EL (cell line): ENCODE measurements at places on chromosomes 13 and 19.

DNA sequence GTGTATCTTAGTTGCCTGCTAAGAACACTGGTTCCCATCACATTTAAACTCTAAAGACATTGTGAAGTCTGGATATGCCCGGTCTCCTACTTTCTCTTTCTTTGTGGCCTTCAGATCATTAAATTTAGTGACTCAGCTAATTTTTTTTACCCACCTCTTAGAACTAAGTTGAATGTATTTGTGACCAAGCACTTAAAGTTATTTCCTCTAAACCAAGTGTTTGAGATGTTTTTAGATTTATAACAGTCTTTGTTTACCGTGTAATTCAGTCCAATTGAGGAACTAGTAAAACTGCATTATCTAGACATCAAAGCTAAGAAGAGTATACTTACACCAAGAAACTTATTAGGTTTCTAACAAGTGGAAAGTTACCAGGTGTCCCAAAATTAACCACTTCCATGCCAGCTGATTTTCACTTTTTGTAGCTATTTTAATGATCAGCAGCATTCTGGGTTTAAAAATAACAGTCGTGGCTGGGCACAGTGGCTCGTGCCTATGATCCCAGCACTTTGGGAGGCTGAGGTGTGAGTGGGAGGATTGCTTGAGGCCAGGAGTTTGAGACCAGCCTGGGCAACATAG, 53.1 kb downstream of the ARHGAP35 start:
- DNase-seq, result peak; percentile 60

- DNase-seq, result no peak
Observed at GRCh38 chr13:39877134-39877533, 221.7 kb downstream of the COG6 start.

- DNase-seq, result no peak
Observed at GRCh38 chr13:25923217-25924085, 128.4 kb downstream of the SHISA2 start.

- no peak for DNase-seq
Observed at GRCh38 chr13:97130190-97130589, 91.9 kb upstream of the MBNL2 start.

GRCh38 chr13:106036870-106037269, 498.6 kb downstream of the EFNB2 start:
- no peak for DNase-seq

GRCh38 chr13:86445672-86446071, 646.5 kb upstream of the SLITRK6 start:
- DNase-seq, result no peak

GRCh38 chr13:111860231-111860552, 206.8 kb upstream of the SOX1 start:
- DNase-seq, result no peak

DNA sequence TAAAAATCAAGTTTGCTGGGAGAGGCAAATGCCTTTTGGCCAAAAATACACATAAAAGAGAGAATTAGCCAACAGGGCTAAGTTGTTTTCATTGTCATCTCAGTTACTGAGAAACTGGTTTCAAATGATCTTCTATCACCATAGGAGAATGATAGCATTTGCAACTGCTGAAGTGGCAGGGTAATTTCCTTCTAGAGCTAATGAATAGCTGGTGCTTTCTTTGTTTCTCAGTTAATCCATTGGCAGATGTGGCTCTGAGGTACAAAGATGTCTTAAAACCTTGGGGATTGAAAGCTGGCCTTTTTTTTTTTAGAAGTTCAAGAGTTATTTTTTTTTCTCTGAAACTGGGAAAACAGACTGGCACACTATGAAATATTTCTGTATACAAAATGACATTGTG, 332.7 kb upstream of the KLF12 start:
- no peak for DNase-seq

- peak; percentile 99 for DNase-seq
Observed at GRCh38 chr19:44626048-44626624, 12.8 kb downstream of the IGSF23 start.
